PC-9 (cell line): ENCODE measurements at places on chromosomes 4 and X.

- H3K27ac ChIP-seq = no peak overlapping the region
- no peaks in the 10 kb centered on the region for H3K27me3 ChIP-seq
- no peak overlapping the region for H3K4me3 ChIP-seq
- no peaks in the 10 kb centered on the region for H3K36me3 ChIP-seq
- no peak for DNase-seq
These were observed 63.3 kb upstream of the CCDC160 start for GRCh38 chrX:134173541-134174272.

- H3K4me3 ChIP-seq = no peak overlapping the region
- H3K27me3 ChIP-seq = no peaks in the 10 kb centered on the region
- H3K36me3 ChIP-seq = no peaks in the 10 kb centered on the region
These were observed 57.3 kb upstream of the CXCL8 start for GRCh38 chr4:73683033-73683432.

GRCh38 chr4:55017406-55017805 lies 108.0 kb downstream of the KDR start:
- no peaks in the 10 kb centered on the region for H3K36me3 ChIP-seq
- no peak for DNase-seq

DNA sequence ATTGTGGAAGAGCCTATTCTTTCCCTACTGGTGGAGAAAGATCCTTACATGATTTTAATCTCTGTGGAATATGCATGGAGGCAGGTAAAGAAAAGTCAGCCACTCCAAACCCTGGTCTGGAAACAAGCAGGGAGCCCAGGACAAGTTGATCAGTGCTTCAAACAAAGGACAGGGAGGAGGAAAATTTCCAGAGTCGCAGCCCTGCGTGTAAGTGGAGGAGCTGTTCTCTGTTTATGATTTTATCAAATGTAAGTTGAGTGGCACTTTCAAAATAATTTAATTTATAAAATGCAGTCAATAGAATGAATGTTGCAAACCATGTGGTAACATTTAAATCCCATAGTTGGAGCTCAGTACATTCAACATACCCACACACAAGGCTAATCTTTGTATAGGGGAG lies 57.0 kb downstream of the SLC34A2 start:
- H3K36me3 ChIP-seq = no peaks in the 10 kb centered on the region
- no peak overlapping the region for H3K4me3 ChIP-seq
- no peak overlapping the region for H3K27ac ChIP-seq
- DNase-seq = no peak
- no peaks in the 10 kb centered on the region for H3K27me3 ChIP-seq

GRCh38 chr4:155675709-155676429 lies 9.2 kb downstream of the GUCY1A1 start:
- no peaks in the 10 kb centered on the region for H3K27me3 ChIP-seq
- no peak for DNase-seq
- no peak overlapping the region for H3K4me3 ChIP-seq
- no peaks in the 10 kb centered on the region for H3K36me3 ChIP-seq

DNA sequence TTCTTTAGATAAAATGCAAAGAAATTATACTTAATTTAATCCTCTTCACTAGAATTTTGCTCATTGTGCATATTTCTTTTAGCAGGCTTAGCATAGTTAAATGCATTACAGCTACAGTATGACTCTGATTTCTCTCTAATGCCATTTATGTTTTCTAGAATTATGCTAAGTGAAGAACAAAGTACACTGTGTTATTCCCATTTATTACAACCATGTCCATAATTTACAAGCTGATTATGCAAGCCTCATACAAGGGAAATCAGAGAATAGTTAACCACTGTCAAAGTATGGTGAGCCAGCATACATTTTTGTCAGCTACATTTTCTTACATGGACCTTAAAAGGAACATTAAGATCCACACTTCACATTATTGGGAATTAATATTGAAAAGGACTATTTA lies 99.1 kb downstream of the MAB21L2 start:
- no peak overlapping the region for H3K27ac ChIP-seq
- no peaks in the 10 kb centered on the region for H3K4me1 ChIP-seq
- no peaks in the 10 kb centered on the region for H3K27me3 ChIP-seq
- no peak for DNase-seq
- H3K36me3 ChIP-seq = no peaks in the 10 kb centered on the region

DNA sequence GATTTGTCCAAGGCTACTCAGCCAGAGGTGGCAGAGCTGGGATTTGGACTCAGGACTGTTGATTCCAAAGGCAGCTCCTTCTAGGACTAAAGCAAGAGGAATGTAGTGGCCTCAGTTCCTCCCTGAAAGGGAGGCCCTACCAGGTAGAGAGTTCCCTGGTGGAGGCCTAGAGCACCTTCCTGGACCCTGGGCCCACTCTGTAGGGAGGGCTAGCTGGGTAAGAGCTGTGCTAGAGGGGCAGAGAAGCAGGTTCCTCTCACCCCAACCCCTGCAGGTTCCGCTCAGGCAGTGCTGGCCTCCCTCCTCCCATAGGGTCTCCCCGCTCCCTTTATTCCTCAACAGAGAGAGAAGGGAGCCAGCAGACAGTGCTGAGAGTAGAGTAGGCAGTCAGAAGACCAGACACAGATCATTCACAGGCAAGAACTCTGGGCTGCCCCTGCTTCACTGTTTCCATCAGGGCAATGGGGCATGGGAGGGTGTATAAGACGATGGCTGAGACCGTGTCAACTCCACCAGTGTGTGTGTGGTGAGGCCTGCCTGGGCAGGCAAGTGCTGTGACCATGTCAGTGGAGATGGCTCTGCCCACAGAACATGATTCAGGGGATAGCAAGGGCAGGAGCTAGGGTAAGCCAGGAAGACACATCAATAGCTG lies 12.4 kb upstream of the PJA1 start:
- H3K4me1 ChIP-seq = no peaks in the 10 kb centered on the region
- H3K36me3 ChIP-seq = no peaks in the 10 kb centered on the region
- H3K27me3 ChIP-seq = no peaks in the 10 kb centered on the region
- no peak overlapping the region for H3K27ac ChIP-seq

DNA sequence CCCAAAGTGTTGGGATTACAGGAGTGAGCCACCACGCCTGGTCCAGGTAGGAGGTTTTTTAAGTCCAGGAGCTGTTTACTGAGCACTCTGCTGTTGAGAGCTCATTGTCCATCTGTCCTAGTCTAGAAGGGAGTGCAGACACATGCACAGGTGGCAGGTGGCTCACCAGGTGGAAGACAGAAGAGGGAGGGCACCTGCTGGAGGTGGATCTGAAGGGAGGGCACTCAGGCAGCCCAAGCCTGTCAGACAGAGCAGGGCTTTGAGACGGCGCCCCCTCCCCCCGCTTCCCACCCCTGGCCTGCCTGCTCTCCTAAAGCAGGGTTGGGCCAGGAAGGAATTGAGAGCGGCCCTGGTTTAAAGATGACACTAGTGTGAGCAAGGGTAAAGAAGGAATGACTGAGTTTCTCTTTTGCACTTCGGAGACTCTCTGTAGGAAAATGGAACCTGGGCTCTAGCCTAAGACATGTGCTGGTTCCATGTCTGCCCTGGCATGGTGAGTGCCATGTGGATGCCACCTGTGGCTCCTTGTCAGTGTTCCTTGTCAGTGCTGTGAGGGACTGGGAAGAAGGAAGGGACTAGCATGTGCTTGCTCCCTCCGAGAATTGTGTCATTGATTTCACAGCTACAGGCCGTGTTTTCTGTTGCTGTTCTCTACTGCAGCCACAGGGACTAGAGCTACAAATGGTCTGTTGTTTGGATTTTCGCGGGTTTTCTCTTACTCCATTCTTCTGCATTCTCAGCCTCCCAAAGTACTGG lies 108.6 kb downstream of the TNIP2 start:
- H3K4me3 ChIP-seq = no peak overlapping the region
- no peak for DNase-seq
- H3K27me3 ChIP-seq = no peaks in the 10 kb centered on the region

DNA sequence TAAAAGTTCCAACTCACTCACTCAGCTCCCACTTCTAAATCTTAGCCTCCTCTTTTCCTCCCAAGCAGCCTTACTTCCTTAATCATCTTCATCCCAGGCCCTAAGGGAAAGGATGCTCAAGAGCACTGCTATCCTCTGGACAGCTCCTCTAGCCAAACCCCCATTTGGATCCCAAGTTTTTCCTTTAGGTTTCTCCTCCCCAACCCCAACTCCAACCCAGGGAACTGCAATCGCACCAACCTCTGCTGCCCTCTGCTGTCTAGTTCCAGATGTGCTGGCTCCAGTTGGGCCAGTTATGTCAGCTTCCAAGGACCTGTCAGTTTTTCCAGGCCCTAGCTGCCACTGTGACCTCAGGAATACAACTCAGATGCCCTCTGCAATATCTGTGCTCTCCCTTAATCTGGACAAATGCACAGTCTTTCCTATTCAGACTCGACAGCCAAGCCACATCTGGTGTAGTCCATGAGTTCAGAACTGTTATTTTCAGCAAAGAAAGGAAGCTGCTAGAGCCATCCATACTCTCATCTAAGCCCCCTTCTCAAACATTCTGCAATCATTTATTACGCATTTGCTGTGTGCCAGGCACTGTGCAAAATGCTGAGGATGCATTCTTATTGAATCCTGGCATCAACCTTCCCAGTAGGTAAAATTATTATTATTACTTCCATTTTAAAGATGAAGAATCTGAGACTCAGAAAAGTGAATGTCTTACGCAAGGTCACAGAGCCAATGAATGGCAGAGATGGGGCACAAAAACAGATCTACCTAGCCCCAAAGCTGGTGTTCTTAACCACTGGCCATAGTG lies 12.3 kb upstream of the XPNPEP2 start:
- H3K36me3 ChIP-seq = no peaks in the 10 kb centered on the region
- peak; percentile 74 for DNase-seq
- no peak overlapping the region for H3K27ac ChIP-seq
- H3K27me3 ChIP-seq = no peaks in the 10 kb centered on the region
